ENCODE measurements at places on chromosomes 4 and X.

- no peak overlapping the region for H3K27ac ChIP-seq
- DNase-seq = peak; percentile 67
- H3K4me3 ChIP-seq = no peak overlapping the region
- no peaks in the 10 kb centered on the region for H3K27me3 ChIP-seq
- no peaks in the 10 kb centered on the region for H3K36me3 ChIP-seq
- H3K4me1 ChIP-seq = peaks cover 10% of the 10 kb centered on the region
These were observed 24.4 kb upstream of the MGST2 start for GRCh38 chr4:139641218-139641617.

DNA sequence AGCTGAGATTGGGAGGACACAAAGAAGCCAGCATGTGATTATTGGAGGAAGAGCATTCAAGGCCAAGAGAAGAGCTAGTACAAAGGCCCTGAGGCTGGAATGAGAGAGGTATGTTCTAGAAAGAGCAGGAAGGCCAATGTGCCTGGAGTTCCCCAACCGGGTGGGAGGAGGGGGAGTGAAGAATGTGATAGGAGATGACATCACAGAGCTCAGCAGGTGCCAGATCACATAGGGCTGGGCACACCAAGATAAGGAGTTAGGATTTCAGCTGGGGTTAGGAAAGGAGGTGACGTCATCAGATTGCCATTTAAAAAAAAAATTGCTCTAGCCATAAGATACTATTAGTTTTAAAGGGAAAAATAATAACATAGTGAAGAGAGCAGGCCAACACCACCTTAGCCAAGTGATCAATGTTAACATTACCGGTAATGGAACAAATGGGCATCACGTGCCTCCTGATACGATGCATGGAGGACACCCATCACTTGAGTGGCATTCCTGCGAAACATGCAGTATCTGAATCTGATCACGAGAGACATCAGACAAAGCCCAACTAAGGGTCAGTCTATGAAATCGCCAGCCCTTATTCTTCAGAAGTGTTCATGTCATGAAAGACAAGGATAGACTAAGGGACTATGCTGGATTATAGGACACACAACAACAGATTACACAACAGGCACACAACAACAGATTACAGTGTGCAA is 344.3 kb downstream of the BCOR start:
- no peak overlapping the region for H3K27ac ChIP-seq
- peaks cover 27% of the 10 kb centered on the region for H3K4me1 ChIP-seq
- no peaks in the 10 kb centered on the region for H3K27me3 ChIP-seq
- H3K4me3 ChIP-seq = no peak overlapping the region

GRCh38 chr4:100164808-100165760 is 25.2 kb downstream of the DDIT4L start:
- no peaks in the 10 kb centered on the region for H3K27me3 ChIP-seq
- H3K4me1 ChIP-seq = no peaks in the 10 kb centered on the region
- no peaks in the 10 kb centered on the region for H3K36me3 ChIP-seq
- no peak overlapping the region for H3K27ac ChIP-seq
- no peak overlapping the region for H3K4me3 ChIP-seq

GRCh38 chrX:27998666-27999065 is 17.4 kb upstream of the DCAF8L1 start:
- peak; percentile 0 for DNase-seq
- H3K27me3 ChIP-seq = no peaks in the 10 kb centered on the region
- H3K36me3 ChIP-seq = no peaks in the 10 kb centered on the region
- no peak overlapping the region for H3K27ac ChIP-seq
- H3K4me1 ChIP-seq = no peaks in the 10 kb centered on the region

DNA sequence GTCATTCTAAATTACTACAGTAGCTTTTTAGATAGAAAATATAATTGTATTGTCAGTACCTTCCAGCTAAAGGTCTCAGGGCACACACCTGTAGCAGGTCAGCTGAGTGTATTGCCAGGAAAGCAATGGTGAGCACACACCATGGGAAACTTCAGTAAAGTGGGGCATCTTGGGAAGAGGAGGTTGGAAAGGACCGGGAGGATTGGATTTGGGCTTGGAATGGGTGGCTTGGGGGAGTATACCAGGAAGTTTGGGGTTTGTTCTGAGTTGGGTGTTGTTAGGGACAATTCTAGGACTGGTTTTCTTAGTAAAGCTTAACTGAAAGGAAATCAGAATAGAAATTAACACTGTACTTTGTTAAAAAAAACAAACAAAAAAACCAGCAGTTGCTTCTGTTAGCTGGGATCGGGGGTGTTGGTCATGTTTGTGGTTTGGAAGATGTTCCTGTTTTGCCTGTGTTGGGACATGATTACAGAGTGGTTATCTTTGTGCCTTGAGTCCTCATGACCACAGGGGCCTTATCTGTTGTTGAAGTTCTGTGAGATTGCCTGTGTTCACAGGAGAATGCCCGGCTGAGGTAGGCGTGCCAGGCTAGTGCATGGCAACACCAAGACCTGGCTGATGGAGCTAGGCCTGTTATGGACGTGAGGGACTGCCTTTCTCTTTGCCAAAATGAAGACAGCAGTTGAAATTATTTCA is 35.1 kb downstream of the PRIMPOL start:
- no peaks in the 10 kb centered on the region for H3K36me3 ChIP-seq
- DNase-seq = no peak
- no peak overlapping the region for H3K27ac ChIP-seq

DNA sequence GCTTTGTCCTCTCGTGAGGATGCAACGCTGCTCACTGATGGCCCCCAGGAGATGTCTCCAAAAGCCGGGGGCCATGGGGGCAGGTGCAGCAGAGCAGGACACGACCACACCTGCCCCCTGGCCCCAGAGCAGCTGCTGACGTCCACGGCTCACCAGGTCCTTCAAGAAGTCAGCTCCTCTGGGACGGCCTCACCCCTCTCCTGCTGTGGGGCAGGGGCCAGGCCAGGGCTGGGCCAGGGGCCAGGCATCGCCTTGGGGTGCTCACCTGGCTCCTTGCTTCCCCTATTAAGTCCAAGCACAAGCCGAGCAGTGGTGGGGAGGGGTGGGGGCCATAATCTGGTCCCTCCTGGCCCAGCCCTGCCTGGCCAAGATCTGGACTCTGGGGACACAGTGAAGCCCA is 28.6 kb upstream of the MXD4 start:
- DNase-seq = no peak
- peaks cover 5% of the 10 kb centered on the region for H3K4me1 ChIP-seq
- H3K27me3 ChIP-seq = no peaks in the 10 kb centered on the region
- H3K27ac ChIP-seq = no peak overlapping the region
- no peak overlapping the region for H3K4me3 ChIP-seq
- no peaks in the 10 kb centered on the region for H3K36me3 ChIP-seq

Data from astrocyte (in vitro differentiated cells and primary cell).